ENCODE measurements at places on chromosomes 16 and 17.

- no peak for DNase-seq
These were observed 74.5 kb upstream of the TNRC6C start for GRCh38 chr17:77884019-77884418.

- no peak for DNase-seq
These were observed 26.6 kb upstream of the ST6GALNAC1 start for GRCh38 chr17:76670020-76670717.

DNA sequence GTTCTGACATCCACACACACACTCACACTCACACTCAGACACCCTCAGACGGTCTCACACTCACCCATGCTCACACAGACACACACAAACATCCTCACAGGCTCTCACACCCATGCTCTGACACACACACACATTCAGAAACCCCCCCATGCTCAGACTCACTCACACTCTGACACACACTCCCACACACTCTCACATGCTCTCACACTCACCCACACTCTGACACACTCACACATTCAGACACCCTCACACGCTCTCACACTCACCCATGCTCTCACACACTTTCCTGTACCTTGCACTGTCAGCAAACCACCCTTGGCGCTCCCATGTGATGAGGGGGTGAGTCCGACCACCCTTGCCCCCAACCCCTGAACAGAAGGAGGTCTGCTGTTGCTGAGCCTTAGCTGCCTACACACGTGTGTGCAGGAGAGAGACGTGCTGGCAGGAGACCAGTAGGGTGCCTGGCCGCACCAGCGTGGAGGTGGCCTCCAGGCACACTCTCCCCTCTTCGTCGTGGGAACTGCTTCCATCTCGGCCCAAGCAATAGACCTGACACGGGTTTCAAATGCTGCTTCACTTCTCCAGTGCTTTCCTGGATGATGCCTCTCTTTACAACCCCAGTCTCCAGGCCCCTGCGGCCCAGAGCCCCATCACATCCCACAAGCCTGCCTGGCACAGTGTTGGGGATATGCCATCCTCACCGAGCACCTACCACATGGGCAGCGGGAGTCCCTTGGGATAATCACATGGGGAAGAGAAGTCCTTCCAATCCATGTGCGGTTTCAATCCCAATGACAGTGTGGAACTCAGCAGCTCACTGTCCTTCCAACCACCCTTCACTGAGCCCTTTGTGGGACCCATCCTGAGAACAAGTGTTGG is 267.8 kb upstream of the FOXF1 start:
- DNase-seq: no peak

DNA sequence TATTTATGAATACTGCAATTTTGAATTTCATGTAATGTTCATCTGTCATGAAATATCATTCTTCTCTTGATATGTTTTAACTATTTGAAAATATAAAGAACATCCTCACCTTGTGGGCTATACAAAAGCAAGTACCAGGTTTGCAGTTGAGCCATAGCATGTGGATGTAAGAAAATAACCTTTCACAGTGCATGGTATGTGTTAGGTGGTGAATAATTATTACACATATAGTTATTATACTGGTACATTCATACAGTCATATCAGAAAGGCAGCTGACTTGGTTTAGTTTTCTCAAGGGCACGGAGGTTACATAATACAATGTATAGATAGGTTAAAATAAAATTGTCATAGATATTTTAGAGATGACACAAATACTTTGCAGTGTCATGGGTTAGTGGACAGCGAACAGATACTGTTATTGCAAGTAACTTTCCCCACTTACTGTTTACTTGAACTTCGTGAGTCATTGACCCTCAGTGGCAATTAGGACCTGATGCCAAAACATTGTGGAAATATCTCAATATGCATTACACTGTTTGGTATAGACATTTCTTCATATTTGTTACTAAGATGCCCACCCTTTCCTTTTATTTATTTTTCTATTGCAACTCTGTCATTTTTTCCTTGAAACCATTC is 445.4 kb upstream of the GOT2 start:
- DNase-seq: no peak

GRCh38 chr16:3486506-3487215 is 8.6 kb downstream of the C16orf90 start:
- no peak for DNase-seq

DNA sequence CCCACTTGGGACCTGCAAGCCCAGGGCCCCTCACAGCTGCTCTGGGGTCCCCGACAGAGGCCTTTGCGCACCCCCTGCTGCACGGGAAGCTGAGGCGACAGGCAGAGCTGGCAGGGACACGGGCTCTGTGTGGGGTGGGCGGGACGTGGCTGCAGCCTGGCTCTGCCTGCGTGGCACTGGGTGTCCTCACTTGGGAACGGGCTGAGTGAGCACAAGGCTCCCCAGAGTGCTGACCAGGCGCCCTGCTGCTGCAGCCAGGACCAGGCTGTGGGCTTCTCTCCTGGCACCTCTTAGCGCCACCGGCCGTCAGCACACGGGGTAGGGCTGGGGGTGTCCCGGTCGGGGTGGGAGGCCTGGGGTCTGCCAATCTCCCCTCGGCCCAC is 6.6 kb downstream of the C1QTNF8 start:
- DNase-seq: no peak

- no peak for DNase-seq
These were observed 7.0 kb downstream of the COX4I1 start for GRCh38 chr16:85806539-85806938.

- no peak for DNase-seq
These were observed 147.0 kb downstream of the C16orf78 start for GRCh38 chr16:49520492-49521038.

DNA sequence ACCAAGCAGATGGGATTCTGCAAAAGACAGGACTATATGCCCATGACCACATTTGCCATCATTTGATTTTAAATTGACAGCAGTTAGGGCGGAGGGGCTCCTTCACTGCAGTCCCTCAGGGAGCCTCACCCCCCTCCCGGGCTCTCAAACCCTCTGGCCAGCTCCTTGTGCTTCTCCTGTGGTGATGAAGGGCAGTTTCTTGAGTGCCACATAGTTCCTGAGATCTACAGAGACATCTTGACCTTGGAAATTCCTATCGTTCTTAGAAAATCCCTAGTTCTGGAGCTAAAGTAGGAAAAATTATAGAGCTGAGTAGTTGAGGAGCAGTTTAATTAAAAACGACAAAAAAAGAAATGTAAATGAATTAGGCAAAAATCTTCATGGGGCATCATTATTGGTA is 231.5 kb downstream of the CCDC182 start:
- DNase-seq: no peak

DNA sequence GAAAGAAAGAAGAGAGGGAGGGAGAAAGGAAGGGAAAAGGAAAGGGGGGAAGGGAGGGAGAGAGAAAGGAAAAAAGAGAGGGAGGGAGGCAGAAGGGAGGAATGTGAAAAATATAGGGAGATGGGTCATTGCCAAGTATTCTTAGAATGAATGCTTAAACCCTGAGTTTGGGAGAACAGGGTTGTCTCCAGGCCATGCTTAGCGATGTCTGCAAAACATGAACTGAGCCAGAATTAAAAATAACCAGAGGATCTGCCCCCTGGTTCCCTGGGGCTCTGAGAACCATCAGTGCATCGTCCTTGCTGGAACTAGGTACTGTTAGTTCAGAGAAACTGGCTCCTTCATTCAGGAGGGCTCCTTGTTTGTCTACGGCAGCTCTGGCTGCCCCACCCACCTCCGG is 170.4 kb downstream of the IRX5 start:
- no peak for DNase-seq

DNA sequence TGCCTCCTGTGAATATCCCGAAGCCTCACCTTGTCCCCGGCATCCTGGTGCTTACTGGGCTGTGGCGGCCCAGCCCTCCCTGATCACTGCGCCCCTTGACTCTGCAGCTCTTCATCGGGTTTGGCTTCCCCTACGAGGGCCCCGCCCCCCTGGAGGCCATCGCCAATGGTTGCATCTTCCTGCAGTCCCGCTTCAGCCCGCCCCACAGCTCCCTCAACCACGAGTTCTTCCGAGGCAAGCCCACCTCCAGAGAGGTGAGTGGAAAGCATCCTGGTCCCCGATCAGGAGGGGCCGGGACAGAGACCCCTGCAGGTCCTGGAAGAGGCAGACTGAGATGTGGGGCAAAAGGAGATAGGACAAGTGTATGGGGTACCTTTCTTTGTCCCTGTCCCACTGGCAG is 72.1 kb downstream of the MGAT5B start:
- DNase-seq: no peak

DNA sequence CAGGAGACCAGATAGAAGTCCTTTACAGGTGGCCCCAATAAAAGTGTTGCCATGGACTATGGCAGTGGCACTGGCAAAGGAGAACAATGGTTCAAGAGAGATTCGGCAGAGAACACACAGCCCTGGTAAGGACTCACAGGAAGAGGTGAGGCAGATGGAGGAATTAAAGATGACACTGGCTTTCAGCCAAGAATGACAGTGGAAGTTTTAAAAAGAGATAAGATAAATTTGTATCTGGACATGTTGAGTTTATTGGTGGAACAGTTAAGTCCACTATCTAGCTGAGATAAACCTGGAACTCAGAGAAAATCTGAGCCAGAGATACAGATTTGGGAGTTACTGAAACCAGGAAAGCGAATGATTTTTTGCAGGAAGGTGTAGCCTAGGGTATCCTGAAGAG is 20.1 kb downstream of the CMC2 start:
- DNase-seq: no peak

- no peak for DNase-seq
These were observed 38.6 kb upstream of the ABCA10 start for GRCh38 chr17:69267219-69267618.

- no peak for DNase-seq
These were observed 62.1 kb downstream of the DYNLRB2 start for GRCh38 chr16:80602894-80603293.

- DNase-seq: no peak
These were observed 33.8 kb downstream of the SLC47A1 start for GRCh38 chr17:19567216-19568015.

DNA sequence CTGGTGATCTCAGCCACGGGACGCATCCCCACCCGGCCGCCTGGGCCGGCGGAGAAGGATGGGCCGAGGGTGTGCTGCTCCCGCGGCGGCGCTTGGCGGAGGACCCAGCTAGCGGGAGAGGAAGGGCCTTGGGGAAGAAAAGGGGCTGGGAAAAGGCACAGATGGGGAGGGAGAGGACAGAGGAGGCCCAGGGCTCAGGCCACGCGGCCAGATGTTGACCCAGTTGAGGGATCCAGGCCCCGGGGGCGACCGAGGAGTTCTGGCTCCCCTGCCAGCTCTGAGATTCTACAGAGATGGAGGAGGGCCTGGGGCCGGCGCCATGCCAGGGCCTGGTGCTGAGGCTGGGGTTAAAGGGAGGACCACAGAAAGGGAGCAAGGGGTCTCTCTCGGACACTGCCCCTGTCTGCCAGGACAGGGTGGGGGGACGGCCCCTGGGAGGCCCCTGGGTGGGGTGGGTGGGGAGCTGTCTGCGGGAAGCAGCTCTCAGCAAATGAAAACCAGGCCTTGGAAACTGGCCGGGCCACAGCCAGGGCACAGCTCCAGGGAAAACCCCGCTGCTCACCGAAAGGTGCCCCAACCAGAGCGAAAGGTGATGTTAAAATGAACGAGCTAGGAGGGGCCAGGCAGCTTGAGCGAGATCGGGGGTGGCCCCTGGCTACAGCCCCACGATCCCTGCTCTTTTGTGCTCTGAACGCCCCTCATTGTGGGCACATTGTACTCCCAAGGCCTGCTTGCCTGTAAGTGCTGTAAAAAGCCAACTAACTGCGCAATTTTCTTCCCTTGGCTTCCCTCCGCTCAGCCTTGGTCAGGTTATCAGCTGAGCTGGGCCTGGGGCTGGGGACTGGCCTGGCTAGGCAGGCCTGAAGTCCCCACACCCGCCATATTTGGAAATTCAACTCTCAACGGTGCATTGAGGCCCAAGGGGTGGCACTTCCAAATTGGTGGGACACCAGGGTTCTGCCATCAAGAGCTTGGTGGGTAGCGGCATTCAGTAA is 191.4 kb downstream of the ZNF423 start:
- DNase-seq: no peak

GRCh38 chr16:50622643-50623369 is 58.3 kb downstream of the SNX20 start:
- DNase-seq: no peak

- no peak for DNase-seq
These were observed 1.8 kb upstream of the RHBDF1 start for GRCh38 chr16:74051-74746.

DNA sequence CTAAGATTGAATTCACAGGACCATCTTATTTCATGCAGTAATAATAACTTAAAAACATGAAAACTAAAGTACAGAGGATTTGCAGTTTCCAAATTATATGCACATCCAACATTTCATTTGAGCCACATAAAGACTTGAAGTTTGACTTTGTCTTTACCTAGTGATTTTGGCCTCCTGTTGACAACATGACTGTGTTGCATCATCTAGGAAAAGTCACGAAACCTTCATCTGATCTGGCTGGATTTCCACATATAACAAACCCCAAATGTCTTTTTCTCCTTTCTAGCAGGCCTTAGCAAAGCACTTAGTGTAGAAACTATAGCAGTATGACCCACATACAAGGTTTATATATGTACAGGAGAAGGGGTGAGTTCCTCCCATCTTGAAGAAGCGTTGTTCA is 406.5 kb upstream of the CDH5 start:
- no peak for DNase-seq

GRCh38 chr16:24075931-24076716 is 180.0 kb upstream of the CACNG3 start:
- no peak for DNase-seq

- DNase-seq: no peak
These were observed 8.0 kb upstream of the ZNF500 start for GRCh38 chr16:4775005-4775404.

GRCh38 chr16:49617016-49617629 is 238.8 kb downstream of the ZNF423 start:
- DNase-seq: no peak

- no peak for DNase-seq
These were observed 13.9 kb downstream of the SNN start for GRCh38 chr16:11681976-11682654.

DNA sequence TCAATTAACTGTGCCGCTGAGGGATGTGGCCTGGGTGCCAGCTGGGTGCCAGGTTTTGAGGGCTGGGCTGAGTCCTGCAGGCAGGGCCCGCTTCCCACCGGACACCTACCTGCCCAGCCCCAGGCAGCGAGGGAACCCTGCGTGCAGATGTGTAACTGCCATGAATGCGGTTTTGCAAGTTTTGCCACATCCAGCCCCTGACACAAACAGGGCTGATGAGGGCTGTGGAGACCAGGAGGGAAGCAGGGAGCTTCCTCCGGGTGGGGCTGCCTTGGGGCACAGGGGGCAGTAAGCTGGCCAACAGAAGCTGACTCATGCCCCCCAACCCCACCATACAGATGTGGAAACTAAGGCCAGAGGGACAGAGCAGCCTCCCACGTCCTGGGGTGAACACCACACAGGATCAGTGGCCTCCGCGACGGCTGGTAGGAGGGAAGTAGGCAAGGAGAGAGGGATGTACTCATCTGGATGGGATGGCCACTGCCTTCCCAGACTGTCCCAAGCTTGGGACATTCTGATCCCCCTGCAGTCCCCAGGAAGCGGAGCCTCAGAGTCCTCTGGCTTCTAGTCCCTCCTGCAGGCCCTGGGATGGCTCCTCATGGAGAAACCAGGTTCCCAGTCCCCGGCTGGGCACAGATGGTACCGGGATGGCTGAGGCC is 1.6 kb downstream of the UBALD1 start:
- DNase-seq: no peak

All from T1000 (cell line).